ENCODE measurements at places on chromosomes 4 and X.

- no peak for DNase-seq
Observed at GRCh38 chr4:24417206-24417605, 167.1 kb downstream of the DHX15 start.

DNA sequence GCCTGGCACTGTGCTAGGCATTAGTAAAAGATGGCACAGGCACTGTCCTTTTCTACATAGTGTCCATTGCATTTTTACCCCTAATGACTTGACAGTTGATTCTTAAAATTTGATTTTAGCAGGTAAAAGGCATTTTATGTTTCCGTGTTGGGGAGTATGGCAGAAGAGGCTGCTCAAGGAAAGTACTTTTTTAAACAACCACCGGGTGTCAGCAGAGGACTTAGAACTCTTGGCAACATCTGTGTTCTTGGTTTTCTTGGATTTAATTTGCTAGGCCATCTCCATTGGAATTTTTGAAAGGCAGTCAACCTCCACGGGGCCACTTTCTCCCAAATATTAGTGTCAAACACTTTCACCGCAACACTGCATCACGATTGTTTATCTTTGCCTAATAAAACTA, 102.9 kb downstream of the TSPAN7 start:
- DNase-seq = no peak

DNA sequence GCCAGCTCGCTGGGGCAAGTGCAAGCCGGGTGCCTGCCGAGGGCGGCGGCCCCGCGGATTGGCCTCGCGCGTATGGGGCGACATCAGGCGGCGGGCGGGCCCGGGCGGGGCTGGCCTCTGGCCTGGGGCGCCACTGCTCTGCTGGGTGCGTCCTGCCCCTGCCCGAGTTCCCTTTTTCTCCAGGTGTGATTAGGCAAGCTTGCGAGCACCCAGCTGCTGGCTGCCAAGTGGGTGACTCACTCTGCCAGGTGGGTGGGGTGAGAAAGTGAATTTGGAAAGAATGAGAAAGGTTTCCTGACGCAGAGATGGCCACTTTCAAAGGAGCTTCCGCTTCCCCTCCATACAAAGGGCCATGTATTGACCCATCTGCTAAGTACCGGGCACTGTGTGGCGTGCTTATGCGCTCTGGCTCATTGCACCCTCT, 32.5 kb downstream of the FGFBP1 start:
- no peak for DNase-seq

DNA sequence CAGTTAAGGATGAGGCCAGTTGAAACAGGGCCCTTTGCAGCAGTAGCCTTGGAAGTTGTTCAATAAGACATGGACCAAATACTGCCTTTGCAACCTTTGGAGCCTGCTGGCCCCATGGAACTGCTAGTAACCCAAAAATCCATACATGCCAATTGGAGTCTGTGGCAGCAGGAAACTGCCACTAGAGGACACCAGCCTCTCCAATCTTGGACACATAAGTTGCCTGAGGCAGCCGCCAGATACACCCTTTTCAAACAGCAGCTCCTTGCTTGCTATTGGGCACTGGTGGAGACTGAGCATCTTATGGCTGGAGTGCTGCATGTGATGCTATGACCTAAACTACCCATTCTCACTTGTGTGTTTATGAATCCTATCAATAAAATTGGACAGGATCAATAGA, 14.8 kb upstream of the LAP3 start:
- no peak for DNase-seq

DNA sequence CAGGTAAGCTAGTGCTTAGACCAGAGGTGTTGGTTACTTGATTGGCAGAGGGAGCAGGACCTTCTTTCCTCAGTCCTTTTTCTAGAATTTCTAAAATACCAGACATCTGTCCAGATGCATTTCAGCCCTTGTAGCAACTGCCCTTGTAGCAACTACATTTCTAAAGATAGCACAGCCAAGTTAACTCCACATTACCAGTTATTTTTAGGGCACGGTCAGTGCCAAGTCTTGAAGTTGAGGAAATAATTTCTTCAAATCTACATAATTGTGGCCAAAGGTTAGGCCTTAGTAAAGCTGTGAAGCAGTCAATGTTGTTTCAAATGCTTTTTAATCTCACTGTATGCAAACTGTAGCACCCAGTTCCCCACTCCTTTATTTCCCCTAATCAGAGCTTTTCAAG, 62.9 kb downstream of the MID1IP1 start:
- no peak for DNase-seq

DNA sequence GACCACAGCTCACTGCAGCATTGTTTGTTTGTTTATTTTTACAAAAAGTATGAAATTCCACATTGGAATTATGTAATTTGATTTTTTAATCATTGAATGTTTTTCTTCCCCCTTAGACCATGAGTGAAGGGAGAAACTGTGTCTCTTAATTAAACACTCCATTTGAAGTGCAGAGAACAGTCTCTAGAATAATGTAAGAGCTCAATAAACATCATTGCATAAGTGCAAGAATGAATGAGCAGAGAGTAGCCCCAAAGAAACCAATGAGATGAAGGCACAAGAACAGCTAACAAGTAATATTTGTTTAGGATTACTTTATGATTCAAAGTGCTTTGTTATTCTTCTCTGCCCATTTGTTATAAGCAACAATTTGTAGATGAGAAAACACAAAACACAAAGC, 921.3 kb upstream of the LCORL start:
- no peak for DNase-seq

DNA sequence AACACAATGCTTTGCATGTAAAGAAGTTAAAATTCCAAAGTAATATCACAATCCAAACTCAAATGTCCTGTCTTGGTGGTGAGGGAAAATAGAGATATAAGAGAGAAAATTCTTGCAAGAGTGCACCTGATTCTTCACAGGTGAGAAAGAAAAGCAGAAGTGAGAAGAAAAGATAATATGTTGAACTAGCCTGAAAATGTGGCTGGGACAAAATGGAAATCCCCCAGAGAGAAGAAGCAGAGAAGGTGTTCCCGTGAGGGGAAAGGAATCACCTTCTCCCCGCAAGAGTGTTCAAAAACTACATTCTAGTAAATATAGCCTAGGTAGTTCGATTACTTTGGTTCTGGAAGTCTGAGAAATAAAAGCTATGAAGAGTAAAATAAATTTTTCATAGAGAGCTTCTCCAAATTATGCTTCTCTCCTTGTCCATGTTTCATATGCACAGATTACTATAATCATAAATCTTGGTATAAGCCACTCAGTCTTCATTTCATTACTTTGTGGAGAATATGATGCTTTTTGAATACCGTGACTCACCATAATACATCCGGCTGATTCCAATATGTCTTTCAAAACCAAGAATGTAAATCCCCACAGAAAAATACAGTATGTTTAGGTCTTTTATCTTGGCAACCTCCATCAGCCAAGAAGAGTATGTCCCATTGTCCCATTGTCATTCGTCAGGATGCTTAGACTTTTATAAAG, 63.1 kb downstream of the COX18 start:
- no peak for DNase-seq

DNA sequence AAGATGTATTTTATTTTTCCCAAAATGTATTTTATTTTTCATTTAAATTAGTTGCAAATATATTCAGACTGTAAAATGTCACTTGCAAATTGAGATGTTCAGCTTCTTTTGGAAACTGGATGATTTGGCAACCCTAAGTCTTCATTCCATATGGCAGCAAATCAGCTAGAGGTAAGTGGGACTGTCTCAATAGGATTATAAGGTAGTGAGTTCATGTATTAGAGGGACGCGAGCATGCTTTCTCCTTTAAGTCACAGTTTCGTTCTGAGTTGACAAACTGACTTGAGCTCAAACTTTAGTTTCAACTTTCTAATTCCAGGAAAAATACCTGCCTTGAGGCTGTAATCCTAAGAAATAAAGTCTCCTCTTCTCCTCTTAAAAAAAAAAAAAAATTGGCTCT, 44.2 kb upstream of the TMEM131L start:
- DNase-seq = no peak

Measured in activated CD4-positive, CD25-positive, alpha-beta regulatory T cell (primary cell).